GDM1 (cell line): ENCODE measurements at places on chromosomes 5 and 9.

DNA sequence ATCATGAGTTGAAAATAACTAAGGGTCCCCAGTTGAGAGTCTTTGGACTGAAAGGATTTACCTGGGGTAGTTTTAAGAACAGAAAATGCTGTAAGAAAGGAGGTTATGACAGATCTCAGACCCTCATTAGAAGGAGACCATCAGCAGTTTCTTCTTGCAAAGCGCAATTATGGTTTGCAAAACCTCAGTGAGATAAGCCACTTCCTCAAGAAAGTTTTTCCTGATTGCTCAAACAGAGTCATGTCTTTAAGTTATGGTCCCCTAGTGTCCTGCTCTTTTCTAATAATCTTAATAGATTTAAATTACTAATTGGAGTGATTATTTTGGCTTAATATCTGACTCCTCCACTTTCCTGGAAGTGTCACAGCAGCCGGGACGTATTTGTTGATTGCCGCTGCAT, 293.2 kb upstream of the KLF4 start:
- DNase-seq: no peak

DNA sequence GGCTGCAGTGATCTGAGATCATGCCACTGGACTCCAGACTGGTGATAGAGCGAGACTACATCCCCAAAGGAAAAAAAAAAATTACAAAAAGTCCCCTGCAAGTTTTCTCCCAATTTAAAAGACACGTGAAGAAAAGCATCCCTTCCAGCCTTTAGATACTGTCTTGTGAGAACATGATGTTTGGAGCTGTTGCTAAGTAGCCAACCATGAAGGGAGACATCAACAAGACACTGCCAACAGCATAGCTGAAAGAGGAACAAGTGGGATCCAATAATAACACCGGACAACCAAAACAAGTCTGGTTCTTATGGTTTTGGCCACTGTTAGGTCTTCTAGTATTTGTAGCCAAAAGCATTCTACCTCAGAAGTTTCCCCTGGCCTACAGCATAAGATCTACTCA, 118.9 kb upstream of the CCDC180 start:
- no peak for DNase-seq

GRCh38 chr5:52783226-52783959, 4.3 kb upstream of the ITGA1 start:
- DNase-seq: no peak

- DNase-seq: no peak
These were observed 166.4 kb downstream of the GADD45G start for GRCh38 chr9:89771205-89771604.

- no peak for DNase-seq
These were observed 20.8 kb downstream of the FXN start for GRCh38 chr9:69056191-69056815.

DNA sequence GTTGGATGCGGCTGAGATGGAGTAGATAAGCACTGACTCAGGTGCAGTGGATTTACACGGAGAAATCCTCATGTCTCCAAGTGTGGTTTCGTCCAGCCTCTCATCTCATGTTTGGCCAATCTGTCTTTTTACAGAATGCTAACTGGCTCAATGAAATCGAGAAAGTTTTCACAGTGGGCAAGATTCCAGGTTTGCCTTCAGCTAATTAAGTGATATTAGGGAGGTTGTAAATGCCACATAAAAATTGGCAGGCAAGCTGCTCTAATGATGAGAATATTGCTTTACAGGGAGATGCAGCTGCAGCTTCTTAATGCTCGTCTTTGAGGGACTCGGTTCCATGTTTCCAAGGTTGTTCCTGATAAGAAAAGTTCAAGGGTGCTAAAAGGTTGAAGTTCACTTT, 23.7 kb downstream of the BARHL1 start:
- no peak for DNase-seq

- DNase-seq: no peak
These were observed 174.2 kb upstream of the TBC1D2 start for GRCh38 chr9:98429613-98430012.

DNA sequence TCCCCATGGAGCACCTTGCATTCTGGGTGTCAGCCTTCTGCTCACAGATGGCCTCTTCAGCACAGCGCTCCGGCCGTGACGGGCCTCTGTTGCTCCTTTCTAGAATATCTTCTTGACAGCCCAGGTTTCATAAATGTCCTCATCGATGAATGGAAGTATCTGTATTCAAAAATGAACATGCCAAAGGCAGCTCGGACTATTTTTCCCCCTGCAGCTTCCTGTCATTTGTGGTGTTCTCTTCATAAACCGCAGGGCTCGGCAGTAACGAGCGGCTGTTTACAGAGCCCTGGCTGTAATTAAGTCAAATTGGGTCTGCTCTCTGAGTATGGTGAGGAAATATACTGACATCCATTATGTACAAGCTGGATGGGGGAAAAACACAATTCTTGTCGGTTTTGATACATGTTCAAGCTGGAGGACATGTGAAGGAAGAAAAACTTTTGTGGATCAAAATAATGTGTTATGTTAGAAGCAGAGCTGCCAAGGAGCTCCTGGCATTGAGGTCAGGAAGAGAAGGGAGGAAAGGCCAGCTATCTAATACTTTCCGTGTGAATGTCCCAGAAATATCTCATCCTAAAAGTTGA, 154.1 kb upstream of the CD180 start:
- DNase-seq: no peak

DNA sequence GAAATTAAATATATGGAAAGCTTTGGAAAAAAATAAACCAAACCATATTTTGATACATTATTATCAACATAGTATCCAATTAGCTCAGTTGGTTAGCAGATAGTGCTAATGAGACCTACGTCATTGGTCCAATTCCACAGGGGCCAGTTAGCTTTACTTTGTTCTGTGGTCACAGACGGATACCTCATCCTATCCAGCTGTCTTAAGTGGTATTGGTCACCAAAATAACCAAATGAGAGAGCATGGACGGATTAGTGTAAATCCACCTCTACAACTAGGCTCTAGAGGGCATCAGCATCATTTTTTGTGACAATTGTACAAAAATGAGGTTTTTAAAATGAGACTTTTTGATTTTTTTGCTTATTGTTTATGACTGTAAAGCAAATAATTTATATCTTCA, 364.2 kb downstream of the KIAA0825 start:
- DNase-seq: no peak

GRCh38 chr9:89388084-89388867, 70.0 kb downstream of the SECISBP2 start:
- DNase-seq: no peak

DNA sequence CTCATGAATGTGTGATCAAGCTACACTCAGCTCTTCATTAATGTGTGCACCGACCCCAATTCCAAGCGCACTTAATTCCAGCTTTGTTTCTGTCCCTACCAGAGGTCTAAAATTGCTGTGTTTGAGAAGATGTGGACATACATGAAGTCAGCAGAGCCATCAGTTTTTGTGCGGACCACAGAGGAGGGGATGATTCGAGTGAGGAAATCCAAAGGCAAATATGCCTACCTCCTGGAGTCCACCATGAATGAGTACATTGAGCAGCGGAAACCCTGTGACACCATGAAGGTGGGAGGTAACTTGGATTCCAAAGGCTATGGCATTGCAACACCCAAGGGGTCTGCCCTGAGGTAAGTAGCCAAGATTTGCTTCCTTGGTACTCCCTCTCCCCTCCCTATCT, 268.6 kb downstream of the FAM114A2 start:
- DNase-seq: no peak

GRCh38 chr9:121498487-121499176, 1.0 kb downstream of the GGTA1 start:
- no peak for DNase-seq

DNA sequence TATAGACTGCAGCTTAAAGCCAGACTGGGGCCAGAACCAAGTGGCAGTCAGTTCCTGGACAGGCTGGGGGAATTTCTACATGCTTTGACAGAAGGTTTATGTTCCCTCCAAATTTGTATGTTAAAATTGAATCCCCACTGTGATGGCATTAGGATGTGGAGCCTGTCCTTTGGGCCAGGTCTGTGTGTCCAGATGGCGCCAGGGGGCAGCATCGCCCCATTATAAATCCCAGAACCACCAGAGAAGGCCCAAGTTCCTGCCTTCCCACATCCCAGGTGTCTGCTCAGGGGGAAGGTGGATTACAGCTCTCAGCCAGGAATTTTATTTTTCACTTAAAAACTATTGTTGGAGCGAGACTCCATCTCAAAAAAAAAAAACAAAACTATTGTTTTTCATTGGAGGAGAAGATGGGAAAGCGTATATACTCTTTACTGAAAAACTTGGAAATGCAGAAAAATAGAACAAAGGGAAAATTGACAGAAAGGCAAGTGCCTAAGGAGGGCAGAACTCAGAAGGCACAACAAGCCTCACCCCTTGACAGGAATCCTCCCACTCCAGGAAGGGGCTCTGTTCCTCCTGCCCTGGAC, 5.0 kb downstream of the IL3 start:
- peak; percentile 21 for DNase-seq

DNA sequence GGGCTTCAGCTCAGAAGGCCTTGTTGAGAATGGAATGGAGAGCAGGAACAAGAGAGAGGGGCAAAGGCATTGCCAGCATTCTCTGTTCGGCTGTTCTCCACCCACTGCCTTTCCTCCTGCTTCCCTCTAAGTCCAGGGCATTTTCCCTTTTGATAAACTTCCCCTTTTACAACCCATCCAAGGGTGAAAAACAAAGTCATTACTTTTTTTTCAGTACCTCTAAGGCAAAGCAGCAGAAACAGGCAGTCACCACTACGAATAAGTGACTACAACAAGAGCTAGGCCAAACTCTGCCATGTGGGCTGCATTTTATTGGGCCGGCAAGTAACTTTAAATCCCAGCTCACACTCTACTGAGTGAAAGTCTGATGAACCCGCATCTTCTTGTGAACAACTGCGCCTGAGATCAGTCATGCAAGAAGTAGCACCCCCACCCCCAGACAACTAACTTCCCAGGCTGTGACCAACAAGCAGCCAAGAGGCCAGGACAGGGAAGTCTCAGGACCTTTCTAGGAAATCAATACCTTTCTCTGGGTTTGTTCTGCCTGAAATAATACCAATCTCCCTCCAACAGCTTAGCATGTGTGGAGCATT, 13.1 kb downstream of the IL7R start:
- peak; percentile 33 for DNase-seq

- DNase-seq: no peak
These were observed 21.0 kb upstream of the FAM151B start for GRCh38 chr5:80466669-80467485.

DNA sequence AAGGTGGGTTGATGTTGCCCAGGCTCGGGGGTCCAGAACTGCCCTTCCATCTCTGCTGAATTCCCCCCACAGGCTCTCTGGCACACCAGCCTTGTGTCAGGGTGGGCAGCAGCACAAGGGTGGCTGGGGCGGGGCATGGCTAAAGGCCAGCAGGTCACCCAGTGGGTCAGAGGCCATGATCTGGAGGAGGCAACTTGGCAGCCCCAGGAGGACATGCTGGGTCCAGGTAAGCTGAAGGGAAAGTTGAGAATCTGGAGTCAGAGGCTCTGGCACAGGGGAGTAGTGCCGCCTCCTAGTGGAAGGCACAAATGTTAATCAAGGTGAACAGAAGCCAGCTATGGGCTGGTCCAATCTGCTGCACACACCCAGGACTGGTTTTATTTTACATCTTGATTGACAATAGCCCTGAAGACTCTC, 6.2 kb downstream of the TMEM8B start:
- no peak for DNase-seq

DNA sequence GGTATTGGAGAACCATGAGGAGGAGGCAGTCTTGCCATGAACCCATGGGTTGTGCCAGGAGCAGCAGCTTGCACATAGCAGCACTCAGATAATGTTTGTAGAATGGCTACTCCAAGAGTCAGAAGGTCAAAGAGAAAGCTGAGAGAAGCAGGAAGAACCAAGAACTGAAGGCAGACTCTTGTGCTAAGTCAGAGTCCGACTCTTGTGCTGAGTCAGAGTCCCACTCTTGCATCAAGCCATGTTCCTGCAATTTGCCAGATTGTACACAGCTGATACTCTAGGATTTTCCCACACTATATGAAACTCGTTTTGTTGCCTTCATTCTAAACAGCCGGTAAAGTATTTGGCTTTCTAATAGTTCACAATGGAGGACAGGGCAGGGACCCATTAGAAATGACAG, 26.2 kb upstream of the HSPA9 start:
- peak; percentile 47 for DNase-seq

DNA sequence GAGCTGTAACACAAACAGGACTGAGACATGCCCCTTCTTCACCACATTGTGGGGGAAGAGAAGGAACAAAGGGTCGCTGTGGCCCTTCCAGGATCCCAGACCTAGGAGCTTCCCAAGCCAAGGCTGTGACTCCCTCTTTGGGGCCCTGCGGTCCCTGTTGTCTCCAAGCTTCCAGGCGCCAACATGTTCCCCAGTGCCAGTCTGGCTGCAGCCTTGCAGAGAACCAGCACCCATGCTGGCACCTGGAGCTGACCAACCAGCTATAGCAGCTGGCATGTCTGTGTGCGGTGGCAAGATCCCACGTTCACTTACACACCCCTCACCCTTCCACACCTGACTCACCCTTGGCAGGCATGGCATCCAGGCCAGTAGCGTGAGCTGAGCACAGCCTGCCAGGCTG, 20.7 kb upstream of the FANCC start:
- DNase-seq: no peak

DNA sequence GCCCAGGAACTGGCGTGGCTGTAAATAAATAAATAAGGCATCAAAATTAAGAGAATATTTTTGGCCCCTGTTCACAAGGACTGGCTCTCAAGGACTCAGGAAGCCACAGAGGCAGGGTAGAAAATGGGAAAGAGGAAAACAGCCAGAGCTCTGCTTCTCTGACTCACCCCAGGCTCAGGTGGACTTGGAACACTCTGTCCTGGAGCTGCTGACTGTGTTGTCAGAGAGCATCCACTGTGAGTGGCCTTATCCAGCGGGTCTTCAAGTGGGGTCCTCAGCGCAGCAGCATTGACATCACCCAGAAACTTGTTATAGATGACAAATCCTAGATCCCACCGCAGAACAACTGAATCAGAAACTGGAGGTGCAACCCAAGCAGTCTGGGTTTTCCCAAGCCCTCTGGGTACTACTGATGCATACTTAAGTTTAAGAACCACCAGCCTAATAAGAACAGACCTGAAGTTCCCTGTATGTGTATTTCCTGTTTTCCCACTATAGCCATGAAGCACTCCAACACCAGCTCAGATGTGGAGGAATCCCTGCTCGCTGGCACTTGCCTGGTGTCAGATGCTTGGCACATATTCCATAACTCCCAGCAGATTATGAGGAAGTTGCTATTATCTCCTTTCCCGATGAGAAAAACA, 20.5 kb downstream of the ADRA1B start:
- DNase-seq: no peak

- no peak for DNase-seq
These were observed 639.7 kb downstream of the PTPRD start for GRCh38 chr9:9973062-9973461.

DNA sequence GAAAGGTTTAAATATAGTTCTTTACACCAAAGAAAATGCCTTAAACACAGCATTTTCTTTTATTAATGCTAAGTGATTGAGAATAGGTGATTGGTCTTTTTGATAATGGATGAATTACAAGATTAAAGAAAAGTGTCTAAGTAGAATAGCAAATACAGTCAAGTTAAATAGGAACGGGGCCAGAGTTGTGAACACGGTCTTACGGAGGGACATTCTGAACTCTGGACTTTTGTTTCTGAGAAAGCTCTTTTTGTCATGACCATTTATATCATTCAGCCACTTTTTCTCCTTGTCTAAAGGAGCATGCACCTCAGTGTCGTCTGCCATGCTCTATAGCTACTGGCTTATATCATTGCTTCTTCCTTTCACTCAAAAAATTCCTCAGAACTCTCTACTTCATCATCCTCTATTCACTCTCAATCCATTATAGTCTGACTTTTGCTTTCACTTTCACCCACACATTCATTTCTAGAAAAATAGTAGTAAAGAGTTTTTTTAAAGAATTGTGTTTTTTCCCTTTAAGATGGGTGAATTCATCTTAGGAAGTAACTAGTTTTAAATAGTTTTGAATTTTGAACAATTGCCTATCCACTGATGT, 263.0 kb upstream of the FBXL7 start:
- no peak for DNase-seq
